Adrenal gland (tissue), 19 donors: ENCODE measurements at places on chromosomes 12 and 14. TPM values are rescaled to one million over a fixed set of nuclear protein-coding genes. Genes with fewer than 3 reads are reported as not detected.

DNA sequence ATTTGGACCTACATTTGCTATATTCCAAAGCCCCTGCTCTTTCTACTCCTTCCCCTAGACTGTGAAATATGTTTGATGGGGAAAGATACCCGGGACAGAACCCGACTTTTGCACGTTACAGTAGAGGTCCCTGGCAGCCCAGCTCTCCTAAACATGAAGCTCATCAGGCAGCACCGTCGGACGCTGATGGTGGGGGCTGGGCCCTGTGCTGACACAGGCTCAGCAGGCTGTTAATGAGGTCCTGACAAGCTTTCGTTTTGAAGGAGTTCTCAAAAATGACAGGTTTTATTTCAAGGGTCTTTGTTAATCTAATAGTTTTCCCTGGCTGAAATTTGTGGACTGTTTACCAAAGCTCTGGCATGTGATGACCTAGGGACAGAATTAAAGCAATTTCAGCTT, 102.3 kb downstream of the SLC25A47 start:
- H3K36me3 ChIP-seq: no peaks in the 10 kb centered on the region
- peaks cover 21% of the 10 kb centered on the region for H3K4me1 ChIP-seq
- no peak overlapping the region for H3K27ac ChIP-seq
- no peak for DNase-seq
- no peak overlapping the region for H3K4me3 ChIP-seq

DNA sequence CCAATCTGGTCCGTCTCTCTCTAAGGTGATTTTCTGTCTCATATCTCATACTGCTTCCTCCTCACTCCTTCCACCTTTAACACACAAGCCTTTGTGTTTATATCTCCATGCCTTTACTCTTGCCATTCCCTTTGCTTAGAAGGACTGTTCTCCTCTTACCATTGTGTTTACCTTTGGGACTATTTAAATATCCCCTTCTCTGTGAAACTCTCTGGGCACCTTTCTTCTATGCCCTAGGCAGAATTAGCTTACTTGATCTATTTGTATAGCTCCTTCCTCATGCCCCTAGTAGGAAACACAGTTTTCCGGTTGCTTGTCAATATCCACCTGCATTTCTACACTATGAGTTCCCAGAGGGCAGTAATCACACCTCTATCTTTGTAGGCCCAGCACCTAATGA, 3.9 kb upstream of the AMHR2 start:
- H3K27ac ChIP-seq: no peak overlapping the region
- H3K4me3 ChIP-seq: no peak overlapping the region
- H3K27me3 ChIP-seq: no peaks in the 10 kb centered on the region
- DNase-seq: no peak

The ASIC1 gene
- 1.2 TPM for total RNA-seq

DNA sequence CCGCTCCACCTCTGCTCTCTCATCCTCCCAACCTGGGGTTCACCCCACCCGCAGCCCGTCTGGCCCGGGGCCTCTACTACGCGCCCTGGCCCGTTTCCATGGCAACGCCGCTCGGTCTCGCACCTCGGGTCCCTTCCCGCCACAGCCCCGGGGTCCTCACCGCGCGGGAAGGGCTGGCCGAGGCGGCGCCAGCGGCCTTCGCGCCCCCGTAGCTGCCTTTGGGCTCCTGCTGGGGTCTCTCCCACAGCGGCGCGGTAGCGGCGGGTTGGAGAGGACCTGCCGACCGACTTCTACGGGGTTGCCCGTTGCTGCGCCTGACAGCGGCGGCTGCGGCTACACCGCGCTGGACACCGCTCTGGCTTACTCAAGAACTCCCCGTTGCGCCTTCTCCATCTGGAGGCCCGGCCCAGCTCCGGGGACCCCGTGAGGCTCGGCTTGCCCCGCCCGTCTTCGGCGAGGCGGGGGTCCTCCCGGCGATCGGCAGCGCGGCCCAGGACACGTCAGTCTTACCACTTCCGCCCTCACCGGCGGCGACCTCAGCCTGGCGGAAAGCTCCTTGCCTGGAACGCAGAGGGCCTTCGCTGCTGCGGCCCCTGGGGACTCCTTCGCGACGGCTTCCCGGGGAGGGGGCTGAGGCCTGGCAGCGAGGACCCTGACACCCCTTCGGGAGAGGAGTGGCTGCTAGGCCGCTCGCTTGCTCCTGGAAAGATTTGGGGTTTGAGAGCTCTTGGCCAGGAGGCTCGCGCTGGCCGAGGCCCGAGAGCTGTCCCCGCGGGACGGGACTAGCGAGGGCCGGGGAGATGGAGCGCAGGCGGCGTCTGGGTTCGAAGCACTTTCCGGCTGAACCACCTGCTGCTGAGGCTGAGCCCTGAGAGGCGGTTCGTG, at the start of gene TM9SF1:
Gene TM9SF1 (minus strand): TSS at position 256 of the 885 bp plus-strand sequence. CDS start 422 bp downstream, outside the sequence.
- H3K36me3 ChIP-seq: peaks cover 22% of the 10 kb centered on the region
- peak within 1 kb of the TSS; percentile 96 for H3K27ac ChIP-seq
- peak within 1 kb of the TSS; percentile 87 for H3K4me3 ChIP-seq
- H3K4me1 ChIP-seq: peaks cover 16% of the 10 kb centered on the region
- peak; percentile 89 for DNase-seq
- no peaks in the 10 kb centered on the region for H3K27me3 ChIP-seq

DNA sequence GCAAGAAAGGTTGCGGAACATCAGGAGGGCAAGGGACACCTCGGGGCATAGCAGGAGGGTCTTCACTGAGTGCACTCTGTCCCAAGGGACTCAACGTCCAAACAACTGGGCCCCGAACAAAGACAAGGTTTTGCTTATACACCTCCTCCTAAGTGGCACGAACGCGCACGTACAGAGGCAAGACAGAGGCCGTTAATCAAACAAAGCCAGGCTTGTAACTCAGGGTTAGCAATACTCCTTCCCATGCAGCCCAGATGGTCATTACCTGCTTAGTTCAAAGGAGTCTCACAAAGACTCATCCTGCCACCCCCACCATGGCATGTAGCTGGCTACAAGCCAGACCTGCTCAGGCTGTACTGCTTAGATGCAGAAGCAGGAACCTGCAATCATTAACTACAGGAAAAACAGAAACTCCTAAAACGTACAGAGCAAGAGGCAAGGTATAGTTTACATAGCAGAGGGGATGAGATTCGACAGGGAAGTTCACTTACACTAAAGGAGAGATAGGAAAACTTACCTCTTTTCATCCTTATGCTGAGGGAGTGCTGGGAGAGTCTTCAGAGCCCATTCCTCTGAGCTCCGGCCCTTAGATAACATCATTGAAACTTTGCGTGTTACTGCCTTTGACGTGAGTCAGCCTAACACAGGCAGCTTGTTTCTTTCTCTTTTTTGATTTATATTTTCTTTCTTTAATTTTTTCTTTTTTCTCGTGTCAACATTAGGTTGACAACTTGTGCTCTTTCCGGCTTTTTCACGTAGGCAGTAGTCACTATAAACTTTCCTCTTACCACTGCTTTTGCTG, 1319.1 kb downstream of the TMEM121 start:
- peak overlapping the region; percentile 47 for H3K4me3 ChIP-seq
- no peaks in the 10 kb centered on the region for H3K27me3 ChIP-seq
- H3K4me1 ChIP-seq: peaks cover 8% of the 10 kb centered on the region
- peak overlapping the region; percentile 24 for H3K27ac ChIP-seq

GRCh38 chr12:55684761-55685370, 22.8 kb downstream of the ITGA7 start:
- no peak for DNase-seq
- H3K36me3 ChIP-seq: no peaks in the 10 kb centered on the region
- H3K27me3 ChIP-seq: no peaks in the 10 kb centered on the region
- no peak overlapping the region for H3K4me3 ChIP-seq
- no peak overlapping the region for H3K27ac ChIP-seq

DNA sequence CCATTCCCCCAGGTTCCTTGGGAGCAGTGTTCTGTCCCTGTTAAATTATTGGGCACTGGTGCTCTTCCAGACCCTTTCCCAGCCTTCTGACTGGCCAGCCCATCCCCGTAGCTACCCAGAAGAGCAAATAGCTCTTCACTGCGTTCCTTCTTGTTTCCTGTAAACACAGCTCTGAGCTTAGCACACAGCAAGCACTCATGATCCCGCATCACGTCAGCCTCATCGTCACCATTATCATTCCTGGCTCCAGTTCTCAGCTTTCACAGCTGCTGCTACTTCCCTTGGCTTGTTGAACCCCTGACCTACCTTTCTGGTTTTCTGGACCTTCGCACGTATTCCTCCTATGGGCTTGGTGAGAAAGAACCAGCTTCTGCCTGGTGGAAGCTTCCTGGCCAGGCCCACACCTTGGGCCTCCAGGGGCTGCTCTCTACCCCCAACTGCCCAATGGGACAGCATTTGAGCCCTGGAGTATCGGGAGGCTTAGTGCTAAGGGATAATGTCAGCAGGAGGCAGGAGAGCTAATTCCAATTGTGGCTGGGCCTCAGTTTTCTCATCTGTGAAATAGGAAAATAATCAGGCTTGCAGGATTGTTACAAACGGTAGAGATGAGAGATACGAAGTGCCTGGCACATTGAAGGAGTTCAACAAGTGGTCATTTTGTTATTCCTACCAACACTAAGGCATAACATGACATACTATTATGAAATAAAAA, 22.6 kb upstream of the PAPOLA start:
- H3K27ac ChIP-seq: no peak overlapping the region
- H3K4me3 ChIP-seq: no peak overlapping the region
- no peaks in the 10 kb centered on the region for H3K4me1 ChIP-seq
- no peaks in the 10 kb centered on the region for H3K27me3 ChIP-seq
- no peak for DNase-seq
- H3K36me3 ChIP-seq: no peaks in the 10 kb centered on the region

GRCh38 chr12:60501124-60501729, 905.4 kb downstream of the SLC16A7 start:
- H3K4me1 ChIP-seq: no peaks in the 10 kb centered on the region
- H3K27me3 ChIP-seq: no peaks in the 10 kb centered on the region
- no peak for DNase-seq
- no peaks in the 10 kb centered on the region for H3K36me3 ChIP-seq
- H3K4me3 ChIP-seq: no peak overlapping the region

- H3K4me1 ChIP-seq: no peaks in the 10 kb centered on the region
- no peaks in the 10 kb centered on the region for H3K36me3 ChIP-seq
- no peak overlapping the region for H3K27ac ChIP-seq
- no peak overlapping the region for H3K4me3 ChIP-seq
Observed at GRCh38 chr14:105163040-105163742, 5.4 kb downstream of the JAG2 start.
